ENCODE measurements at places on chromosomes 12 and 14. TPM values are rescaled to one million over a fixed set of nuclear protein-coding genes. Genes with fewer than 3 reads are reported as not detected.

LMNTD1 gene
- not detected for total RNA-seq

DDN gene
- 0.10 TPM for total RNA-seq

TGFB3 gene
- 1.5 TPM for total RNA-seq

NPC2 gene
- total RNA-seq, result 246 TPM

GPRC5A gene
- 3.4 TPM for total RNA-seq

ABHD12B gene
- 2.7 TPM for total RNA-seq

GRCh38 chr12:45219621-45220020 lies 3.7 kb downstream of the ANO6 start:
- peaks cover 36% of the 10 kb centered on the region for H3K4me1 ChIP-seq
- H3K27ac ChIP-seq, result no peak overlapping the region
- H3K4me3 ChIP-seq, result no peak overlapping the region
- H3K27me3 ChIP-seq, result peaks cover 11% of the 10 kb centered on the region
- no peaks in the 10 kb centered on the region for H3K36me3 ChIP-seq

GRCh38 chr12:121791671-121792551 lies 1.6 kb downstream of the RHOF start:
- peak overlapping the region; percentile 44 for H3K4me3 ChIP-seq
- peaks cover 31% of the 10 kb centered on the region for H3K4me1 ChIP-seq
- H3K27ac ChIP-seq, result no peak overlapping the region
- H3K27me3 ChIP-seq, result peaks cover 23% of the 10 kb centered on the region
- DNase-seq, result no peak

GRCh38 chr12:44509471-44509870 lies 366.6 kb downstream of the NELL2 start:
- peaks cover 11% of the 10 kb centered on the region for H3K4me1 ChIP-seq
- H3K27me3 ChIP-seq, result no peaks in the 10 kb centered on the region
- no peak for DNase-seq

GRCh38 chr14:68651075-68651474 lies 141.8 kb downstream of the ZFP36L1 start:
- no peak for DNase-seq
- no peak overlapping the region for H3K27ac ChIP-seq
- peaks cover 6% of the 10 kb centered on the region for H3K36me3 ChIP-seq
- peaks cover 7% of the 10 kb centered on the region for H3K4me1 ChIP-seq

DNA sequence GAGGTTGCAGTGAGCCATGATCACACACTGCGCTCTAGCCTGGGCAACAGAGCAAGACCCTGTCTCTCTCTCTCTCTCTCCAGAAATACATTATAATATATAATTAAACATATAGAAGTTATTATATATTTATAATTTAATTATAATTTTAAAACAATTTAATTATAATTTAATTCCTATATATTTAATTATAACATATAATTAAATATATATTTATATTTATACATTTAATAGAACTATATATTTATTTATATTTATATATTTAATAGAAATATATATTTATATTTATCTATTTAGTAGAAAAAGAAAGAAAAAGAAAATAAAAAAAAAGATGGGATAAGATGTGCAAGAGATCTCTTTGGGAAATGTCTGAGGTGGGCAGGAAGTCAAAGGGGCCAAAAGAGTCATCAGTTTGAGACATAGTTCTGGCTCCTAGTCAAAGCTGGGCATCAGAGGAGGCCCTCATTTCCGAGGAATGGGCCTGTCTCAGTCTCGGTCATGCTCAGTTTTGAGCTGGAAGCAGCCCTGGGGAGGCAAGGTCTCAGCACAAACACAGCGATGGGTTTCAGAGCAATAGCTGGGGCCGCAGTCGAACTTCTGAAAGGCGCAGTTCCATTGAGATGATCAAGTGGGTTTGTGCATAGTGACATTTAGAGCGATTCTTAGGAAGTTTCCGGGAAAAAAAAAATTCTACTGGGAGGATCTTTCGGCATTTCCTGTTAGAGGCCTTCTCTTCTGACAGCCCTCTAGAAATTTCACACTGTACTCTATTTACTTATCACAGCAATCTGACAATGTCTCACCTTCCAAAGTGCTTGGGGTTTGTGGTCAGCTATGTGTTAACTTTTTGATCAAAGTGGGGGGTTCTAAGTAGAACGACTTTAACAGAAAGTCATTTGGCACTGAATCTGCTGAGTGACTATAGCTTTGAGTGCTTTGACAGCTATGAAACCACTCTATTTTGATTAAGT lies 58.7 kb upstream of the GZMB start:
- peaks cover 9% of the 10 kb centered on the region for H3K4me1 ChIP-seq
- no peak for DNase-seq
- H3K27ac ChIP-seq, result no peak overlapping the region
- no peaks in the 10 kb centered on the region for H3K27me3 ChIP-seq
- H3K4me3 ChIP-seq, result no peak overlapping the region

DNA sequence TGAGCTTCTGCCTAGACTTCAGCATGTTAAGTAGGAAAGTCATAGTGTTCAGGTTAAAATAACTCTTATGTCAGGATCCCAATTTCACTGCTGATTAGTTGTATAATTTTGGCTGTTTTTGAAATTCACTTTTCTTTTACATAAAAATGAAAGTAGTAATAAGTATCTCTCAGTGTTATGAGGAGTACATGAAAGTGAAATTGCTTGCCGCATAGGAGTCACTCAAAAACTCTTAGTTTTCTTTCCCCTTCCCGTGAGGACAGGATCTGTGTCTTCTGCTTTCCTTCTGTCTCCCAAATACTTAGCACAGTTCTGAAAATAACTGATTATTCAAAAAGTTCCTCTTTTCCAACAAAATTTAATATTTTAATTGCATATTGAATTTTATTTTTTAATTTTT lies 100.5 kb downstream of the SLC38A4 start:
- peaks cover 2% of the 10 kb centered on the region for H3K36me3 ChIP-seq
- H3K4me1 ChIP-seq, result peaks cover 20% of the 10 kb centered on the region

DNA sequence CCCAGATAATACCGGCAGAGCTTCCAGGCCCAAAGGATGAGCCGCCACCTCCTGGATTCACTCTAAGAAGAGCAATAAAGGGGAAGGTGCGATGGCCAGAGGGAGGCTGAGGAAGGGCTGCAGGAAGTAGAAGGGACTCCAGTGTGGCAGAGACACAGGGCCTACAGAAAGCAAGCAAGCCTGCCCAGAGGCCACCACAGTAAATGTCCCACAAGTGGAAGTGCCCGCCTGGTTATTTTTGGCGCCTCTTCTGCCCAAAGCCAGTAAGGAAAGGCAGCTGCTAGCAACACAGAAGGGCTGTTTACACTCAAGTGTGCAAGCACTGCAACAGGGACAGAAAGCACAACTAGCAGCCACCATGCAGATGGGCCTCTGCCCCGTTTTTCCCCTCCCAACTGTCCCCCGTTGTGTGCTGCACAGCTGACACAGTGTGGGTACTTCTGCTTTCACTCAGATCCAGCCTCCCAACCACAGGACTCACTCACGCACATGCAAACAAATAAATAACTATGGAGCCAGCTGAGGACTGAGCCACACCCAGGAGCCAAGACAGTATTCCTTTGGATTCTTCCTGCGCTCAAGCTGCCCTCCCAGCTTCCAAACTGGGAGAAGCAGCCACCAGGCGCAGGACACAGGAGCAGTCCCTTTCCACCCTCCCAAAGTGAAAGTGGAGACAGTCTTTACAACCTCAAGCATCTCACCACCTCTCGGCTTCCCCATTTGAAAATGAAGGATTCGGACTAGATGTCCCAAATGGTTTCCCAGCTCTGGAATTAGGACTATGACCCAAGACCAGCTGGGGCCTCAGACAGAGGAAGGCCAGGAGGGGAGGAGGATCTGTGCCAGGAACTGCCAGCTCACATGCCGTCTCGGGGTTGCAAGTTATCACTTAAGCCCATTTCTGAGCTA lies 40.0 kb upstream of the PNMA1 start:
- peak overlapping the region; percentile 65 for H3K4me3 ChIP-seq
- peaks cover 13% of the 10 kb centered on the region for H3K36me3 ChIP-seq
- H3K27me3 ChIP-seq, result peaks cover 30% of the 10 kb centered on the region
- peaks cover 78% of the 10 kb centered on the region for H3K4me1 ChIP-seq
- H3K27ac ChIP-seq, result peak overlapping the region; percentile 97
- DNase-seq, result no peak

- peaks cover 1% of the 10 kb centered on the region for H3K27me3 ChIP-seq
- H3K36me3 ChIP-seq, result no peaks in the 10 kb centered on the region
- no peak overlapping the region for H3K4me3 ChIP-seq
- no peaks in the 10 kb centered on the region for H3K4me1 ChIP-seq
- no peak overlapping the region for H3K27ac ChIP-seq
Measured at GRCh38 chr12:5417500-5417899, 14.4 kb upstream of the NTF3 start.

GRCh38 chr14:91891101-91891500 lies 23.8 kb upstream of the TC2N start:
- DNase-seq, result no peak
- no peak overlapping the region for H3K27ac ChIP-seq
- peaks cover 6% of the 10 kb centered on the region for H3K4me1 ChIP-seq
- no peak overlapping the region for H3K4me3 ChIP-seq

GRCh38 chr12:77003246-77003645 lies 62.1 kb downstream of the E2F7 start:
- H3K36me3 ChIP-seq, result no peaks in the 10 kb centered on the region
- H3K27me3 ChIP-seq, result peaks cover 3% of the 10 kb centered on the region
- no peak overlapping the region for H3K27ac ChIP-seq

All from endothelial cell (in vitro differentiated cells).